ENCODE measurements at places on chromosomes 3 and 15.

DNA sequence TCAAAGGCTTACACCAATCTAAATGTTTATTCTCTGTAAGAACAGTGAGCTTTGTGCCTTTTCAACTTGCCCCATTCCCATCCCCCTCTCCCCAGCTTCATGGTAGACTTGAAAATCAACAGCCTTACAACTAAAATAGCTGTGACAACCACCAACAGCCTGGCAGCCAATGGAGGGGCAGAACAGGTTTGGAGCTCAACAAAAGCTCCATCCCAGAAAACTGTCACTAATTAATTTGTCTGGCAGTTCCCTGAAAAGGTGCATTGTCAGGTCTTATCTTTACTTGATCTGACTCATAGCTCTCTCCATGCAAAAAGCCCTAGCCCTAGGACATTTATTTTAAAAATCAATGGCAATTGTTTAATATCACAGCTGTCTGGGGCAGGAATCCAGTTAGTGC is 22.6 kb downstream of the MTHFS start:
- no peak for DNase-seq

- DNase-seq, result no peak
Observed at GRCh38 chr3:152436707-152437590, 168.2 kb downstream of the MBNL1 start.

GRCh38 chr3:190041333-190042041 is 79.2 kb downstream of the P3H2 start:
- no peak for DNase-seq

DNA sequence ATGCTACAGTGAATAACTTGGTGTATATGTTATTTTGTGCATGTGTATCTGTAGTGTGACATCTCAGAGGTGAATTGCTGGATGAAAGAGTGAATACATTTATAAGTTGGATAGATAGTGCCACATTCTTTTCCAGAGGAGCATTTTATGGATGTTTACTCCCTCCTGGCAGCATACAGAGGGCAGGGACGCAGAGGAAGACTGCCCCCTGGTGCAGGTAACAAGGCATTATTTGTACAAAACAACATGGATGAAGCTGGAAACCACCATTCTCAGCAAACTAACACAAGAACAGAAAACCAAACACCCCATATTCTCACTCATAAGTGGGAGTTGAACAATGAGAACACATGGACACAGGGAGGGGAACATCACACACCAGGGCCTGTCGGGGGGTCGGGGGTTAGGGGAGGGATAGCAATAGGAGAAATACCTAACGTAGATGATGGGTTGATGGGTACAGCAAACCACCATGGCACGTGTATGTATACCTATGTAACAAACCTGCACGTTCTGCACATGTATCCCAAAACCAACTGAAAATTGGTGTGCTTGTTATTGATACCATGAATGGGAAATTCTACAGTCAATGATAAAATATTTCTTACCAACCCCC is 57.9 kb upstream of the CTXND1 start:
- DNase-seq, result no peak
